ENCODE measurements at places on chromosomes 4 and X.

- no peak for DNase-seq
These were observed 3.4 kb downstream of the SPATA4 start for GRCh38 chr4:176191974-176192373.

DNA sequence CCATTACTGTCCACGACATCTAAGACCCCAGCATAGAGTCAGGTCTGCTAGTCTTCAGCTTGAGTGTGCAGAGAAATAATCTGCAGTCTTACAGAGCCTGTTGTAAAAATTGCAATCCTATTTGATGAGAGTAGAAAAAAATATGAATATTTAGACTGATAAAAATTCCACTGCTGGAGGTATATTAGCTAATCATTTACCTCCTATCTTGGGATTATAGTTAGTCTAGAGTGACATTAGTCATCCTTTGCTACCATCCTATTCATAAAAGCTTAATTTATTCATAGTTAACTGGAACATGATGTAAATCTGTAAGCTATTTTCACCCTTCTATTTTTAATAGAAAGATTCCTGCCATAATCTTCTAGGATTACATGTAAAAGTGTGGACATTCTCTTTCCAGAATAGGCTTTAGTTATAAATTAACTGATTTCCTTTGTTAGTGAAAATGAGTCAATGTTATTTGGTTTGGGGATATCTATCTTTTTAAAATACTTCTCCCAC, 26.7 kb downstream of the C4orf54 start:
- DNase-seq, result no peak

- DNase-seq, result no peak
These were observed 30.0 kb downstream of the ITM2A start for GRCh38 chrX:79336869-79337815.

GRCh38 chr4:82802911-82803310, 4.3 kb upstream of the SCD5 start:
- no peak for DNase-seq

DNA sequence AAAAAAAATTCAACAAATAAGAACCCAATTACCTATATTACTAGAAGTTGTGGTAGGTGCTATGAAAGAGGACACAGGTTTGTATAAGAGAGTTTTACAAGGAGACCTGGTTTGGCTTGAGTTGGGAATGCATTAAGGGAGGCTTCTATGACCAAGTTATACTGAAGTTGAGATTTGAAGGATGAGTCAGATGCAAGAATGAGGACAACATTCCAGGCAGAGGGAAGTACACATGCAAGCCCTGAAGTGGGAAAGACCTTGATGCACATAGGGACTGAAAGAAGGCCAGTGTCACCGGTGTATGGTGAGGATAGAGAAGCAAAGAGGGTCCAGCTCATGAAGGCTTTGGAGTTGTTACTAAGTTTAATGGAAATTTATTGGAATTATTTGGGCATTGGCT, 52.2 kb downstream of the ANK2 start:
- no peak for DNase-seq

DNA sequence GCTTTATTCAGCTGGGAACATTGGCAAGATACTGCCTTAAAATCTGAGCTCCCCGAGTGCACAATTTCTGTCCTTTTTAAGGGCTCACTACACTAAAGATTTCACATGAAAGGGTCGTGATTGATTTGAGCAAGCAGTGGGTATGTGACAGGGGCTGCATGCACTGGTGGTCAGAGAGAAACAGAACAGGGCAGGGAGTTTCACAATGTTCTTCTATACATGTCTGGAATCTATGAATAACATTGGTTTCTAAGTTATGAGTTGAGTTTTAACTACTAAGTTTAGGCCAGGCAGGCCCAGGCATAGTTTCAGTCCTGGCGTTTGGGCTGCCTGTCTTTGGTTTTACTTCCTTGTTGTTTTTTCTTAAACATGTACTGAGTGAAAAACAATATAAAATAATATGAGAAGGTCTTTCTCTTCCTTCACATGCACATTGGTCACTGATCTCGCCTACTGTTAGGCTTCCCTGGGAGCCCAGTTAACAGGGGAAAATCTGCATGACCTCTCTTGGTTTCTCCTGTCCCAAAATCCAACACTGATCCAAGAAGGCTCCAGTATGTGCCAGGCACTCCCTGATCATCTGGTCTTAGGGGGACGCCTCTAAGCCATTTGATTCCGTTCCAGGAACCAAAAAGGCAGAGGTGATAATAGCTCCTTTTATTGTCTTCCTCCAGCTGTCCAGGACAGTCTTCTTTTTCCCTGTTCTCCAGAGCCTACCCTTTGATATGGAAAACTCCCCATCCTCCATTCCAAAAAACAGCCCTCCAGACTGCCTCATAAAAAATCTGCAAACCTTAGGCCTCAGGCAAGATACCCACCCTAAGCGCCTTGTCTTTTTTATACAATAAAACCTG, at the start of gene UGT2B17:
Gene UGT2B17, minus strand, starts transcription at position 51 of the 854 bp plus-strand sequence. CDS start 7,838 bp downstream, outside the sequence.
- no peak for DNase-seq

GRCh38 chrX:134362560-134363089, 97.3 kb upstream of the HPRT1 start:
- DNase-seq, result no peak

GRCh38 chr4:3784454-3785291, 18.5 kb downstream of the ADRA2C start:
- no peak for DNase-seq

- no peak for DNase-seq
These were observed 216.7 kb downstream of the HS6ST2 start for GRCh38 chrX:132741689-132742088.

DNA sequence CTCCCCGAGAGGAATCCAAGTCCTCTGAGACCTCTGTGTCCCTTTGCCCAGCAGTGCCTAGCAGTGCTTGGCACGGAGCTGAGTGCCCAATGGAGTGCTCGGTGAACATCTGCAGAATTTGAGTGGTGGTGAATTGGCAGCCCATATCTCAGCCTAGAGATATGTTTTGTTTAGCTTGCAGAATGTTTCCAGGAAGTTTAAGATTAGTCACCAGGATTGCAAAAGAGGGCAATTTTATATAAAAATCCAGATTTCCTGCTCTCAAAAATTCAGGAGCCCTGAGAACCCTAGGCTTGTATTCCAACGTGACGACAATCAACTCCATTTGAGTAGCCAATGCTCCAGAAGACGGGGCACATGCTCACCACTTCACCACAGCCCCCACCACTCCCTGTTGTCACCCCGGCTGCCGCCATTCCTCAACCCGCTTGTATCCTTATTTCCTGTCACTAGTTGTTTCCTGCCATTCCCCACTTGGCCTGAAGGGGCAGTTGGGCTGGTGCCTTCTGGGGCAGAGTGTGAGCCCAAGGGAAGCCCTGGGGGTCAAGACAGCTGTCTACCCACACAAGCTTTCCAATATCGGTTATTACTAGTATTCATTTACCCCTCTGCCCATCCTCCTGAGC, 116.9 kb downstream of the EFNB1 start:
- no peak for DNase-seq

GRCh38 chr4:13706120-13706519, 78.6 kb upstream of the BOD1L1 start:
- no peak for DNase-seq

DNA sequence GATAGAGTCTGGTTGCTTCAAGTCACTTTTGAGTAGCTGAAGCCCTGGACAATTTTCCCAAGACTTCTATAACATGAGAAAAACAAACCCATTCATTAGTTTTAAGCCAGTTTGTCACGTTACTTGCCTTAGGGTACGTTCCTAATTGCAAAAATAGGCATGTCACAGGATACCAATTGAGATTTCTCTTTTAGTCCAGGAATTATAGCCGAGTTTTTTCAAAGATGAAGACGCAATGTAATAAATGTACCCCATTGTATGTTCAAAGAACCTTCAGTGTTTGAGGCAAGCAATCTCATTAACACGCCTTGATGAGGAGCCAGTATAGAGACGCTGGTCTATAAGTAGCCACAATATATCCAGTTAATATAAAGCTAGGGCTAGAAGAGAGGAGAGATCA, 534.2 kb downstream of the INPP4B start:
- no peak for DNase-seq

DNA sequence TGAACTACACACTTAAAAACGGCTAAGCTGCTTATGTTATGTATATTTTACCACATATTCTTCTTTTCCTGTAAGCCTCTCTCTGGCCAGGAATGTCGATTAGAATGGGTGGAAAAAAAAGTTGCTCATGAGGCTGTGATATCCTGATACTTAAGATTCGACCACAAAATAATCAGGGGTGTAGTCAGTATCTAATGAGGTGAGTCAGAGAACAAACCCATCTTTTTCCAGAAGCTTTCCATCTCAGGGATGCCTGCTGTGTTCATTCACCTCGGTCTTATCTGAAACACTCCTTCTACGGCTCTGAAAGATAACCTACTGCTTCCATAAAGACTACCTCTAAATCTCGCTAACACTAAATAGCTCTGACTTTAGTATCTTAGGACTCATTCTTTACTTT, 142.7 kb upstream of the MAP3K15 start:
- DNase-seq, result no peak

DNA sequence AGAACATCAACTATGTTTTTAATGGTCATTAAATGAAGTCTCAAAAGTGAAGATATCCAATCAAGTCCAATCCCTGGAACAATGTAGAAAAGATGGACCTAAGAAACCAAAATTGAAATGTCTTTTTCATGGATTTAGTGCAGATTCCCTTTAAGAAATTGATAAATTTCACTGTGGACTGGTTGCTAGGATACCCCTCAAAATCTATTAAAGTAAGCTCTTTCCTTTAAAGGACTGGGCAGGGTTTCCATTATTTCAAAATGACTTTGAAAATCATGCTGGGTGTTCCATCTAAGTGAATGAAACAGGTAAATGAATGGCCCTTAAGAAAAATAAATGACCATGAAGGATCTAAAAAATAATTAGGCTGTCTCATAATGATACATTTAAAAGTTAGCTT, 28.6 kb downstream of the PLRG1 start:
- DNase-seq, result no peak

GRCh38 chr4:2799224-2799911, 6.5 kb downstream of the SH3BP2 start:
- DNase-seq, result no peak

DNA sequence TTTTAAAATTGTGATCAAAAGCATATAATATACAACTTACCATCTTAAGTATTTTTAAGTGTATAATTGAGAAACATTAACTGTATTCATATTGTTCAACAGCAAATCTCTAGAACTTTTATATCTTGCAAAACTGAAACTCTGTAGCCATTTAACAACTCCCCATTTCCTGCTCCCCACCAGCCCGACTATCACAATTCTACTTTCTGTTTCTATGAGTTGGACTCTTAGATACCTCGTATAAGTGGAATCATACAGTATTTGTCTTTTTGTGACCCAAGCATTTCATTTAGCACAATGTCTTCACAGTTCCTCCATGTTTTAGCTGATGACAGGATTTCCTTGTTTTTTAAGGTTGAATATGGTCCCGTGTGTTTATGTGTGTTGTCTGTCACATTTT, 106.0 kb downstream of the LRBA start:
- DNase-seq, result no peak

DNA sequence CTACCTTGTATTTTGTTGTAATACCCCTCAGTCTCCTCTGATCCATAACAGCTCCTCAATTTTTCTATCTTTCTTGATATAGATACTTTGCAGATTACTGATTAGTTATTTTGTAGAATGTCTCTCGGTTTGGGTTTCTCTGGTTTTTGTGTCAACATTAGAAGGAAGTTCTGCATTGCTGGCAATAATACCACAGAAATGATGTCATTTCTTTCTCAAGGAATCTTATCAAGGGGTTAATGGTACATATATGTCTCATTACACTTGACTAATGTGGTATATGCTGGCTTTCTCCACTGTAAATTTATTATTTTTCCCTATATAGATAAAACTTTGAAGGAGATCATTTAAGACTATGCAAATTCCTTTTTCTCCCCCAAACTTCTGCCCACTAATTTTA, 183.6 kb upstream of the DKK2 start:
- no peak for DNase-seq

DNA sequence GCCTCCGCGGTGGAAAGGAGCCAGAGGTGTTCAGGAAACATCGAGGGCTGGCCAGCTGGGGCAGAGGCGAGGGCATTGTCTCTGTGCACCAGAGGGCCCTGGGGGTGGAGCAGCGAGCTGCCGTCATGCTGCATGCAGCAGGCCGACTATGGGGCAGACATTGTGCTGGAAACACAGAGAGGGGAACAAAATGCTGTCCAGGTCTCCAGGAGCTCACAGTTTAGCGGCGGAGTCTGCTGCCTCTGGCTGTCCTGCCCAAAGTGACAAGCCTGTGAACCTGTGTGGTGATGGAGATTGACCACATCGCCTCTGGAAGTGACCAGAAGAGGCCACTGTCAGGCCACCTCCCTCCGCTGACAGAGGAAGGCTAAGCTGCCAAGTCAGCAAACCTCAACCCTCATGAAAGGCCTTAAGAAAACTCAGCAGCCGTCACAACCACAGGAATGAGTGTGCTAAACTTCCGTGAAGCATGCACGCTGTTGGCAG, 20.1 kb upstream of the SASH3 start:
- DNase-seq, result peak; percentile 30

DNA sequence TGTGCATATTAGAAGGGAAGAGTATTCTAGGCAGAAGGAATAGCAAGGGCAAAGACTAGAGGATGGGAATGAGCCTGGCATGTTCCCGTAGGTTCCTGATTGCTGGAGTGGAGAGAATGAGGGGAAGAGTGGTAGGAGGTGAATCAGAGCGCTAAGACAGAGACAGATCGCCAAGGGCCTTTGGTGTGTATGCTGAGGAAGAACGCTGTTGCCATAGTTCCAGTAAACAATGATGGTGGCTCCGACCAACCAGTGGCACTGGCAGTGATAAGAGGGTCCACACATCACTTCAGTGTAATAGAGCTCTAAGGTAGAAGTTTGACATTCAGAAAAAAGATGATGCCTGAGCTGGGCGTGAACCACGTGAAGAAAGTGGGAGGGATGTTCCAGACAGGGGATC, 966 bp downstream of the TBC1D25 start:
- no peak for DNase-seq

GRCh38 chr4:7201420-7202305, 9.3 kb downstream of the SORCS2 start:
- no peak for DNase-seq

- DNase-seq, result no peak
These were observed 2.5 kb downstream of the SLC25A6 start for GRCh38 chrX:1389181-1389992.

- no peak for DNase-seq
These were observed 157.6 kb downstream of the RASL11B start for GRCh38 chr4:53019485-53020382.

- no peak for DNase-seq
These were observed 158.3 kb upstream of the KIT start for GRCh38 chr4:54499308-54500074.

All from activated CD4-positive, alpha-beta T cell treated with anti-CD3 and anti-CD28 coated beads, Interleukin-2, amount 50 U/mL, for 4 hours (primary cell).